Stimulated activated CD4-positive, alpha-beta T cell treated with anti-CD3 and anti-CD28 coated beads, TNF-alpha, amount 100 ng/mL, for 1 hour (primary cell): ENCODE measurements at places on chromosomes 12 and 14.

DNA sequence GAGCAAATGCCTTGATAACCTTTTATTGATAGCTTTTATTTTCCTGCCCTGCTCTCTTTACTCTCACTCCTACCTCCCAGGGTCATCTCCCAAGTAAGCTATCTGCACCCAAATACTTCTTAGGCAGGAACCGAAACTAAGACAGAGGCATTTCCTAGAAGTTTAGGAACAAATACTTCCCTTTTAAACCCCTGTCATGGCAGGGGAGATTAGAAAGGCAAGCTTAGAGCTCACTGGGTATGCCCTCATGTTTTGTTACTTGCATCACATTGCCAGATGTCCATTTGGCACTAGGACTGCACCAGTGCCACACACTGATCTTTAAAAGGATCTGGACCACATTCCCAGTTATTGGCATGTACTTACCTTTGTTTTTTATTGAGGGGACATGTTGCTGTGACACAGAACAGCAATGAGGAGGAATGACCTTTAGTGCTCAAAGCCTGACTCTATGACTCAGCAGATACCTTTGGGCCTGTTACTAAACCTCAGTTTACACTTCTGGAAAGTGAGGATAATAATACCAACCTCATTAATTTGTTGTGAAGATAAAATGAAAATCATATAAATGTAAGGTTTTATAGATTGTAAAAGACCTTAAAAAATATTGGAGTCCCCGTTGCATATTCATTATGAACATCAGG lies 40.9 kb upstream of the MBIP start:
- DNase-seq: no peak

DNA sequence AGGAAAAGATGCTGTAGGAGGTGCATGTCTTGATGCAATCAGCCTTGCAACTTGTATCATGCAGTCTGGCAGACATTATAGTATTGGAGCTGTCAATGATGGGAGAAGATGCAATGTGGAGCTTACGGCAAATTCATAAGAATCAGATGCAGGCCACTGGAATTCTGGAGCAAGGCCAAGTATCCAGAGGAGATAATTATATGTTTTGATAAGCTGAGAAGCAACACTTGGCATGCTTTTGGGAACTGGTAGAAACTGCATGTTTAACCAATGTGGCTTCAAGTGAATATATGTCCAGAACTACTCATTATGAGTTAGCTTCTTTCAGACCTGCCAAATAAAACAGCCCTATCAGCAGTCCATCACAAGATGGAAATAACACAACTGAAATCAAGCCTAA lies 249.1 kb upstream of the PPFIA2 start:
- no peak for DNase-seq

DNA sequence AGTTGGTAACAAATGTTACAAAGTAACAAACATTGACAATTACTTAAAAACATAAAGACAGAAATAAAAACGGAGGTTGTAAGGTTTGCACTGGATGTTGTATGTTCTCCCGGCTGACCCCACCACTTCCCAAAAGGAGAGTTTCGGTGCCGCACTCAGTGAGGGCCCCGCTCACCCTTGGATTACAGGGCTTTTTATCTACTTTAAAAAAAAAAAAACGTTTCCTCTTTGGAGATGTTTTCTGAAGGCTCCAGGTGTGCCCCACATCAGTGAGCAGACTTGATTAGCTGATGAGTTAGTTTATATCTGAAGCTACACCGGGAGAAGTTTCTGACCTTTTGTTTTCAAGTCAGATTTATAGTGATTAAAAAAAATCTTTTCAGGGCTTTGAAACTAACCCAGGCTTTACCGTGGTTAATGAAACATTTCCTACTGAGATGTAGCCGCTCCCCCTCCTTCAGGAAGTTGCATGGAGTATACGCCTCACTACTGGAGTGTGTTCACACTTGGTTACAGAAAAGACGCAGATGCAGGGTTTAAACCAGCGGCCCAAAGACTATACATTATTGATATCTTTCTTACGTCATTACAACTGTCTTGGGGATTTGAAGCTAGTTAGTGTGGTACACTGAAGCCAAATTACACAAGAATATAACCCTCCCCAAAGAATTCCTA lies 38.0 kb upstream of the BCL7A start:
- no peak for DNase-seq

GRCh38 chr12:102883204-102883799 lies 33.7 kb downstream of the PAH start:
- no peak for DNase-seq

GRCh38 chr14:100684961-100685360 lies 41.7 kb upstream of the DLK1 start:
- no peak for DNase-seq
